Tongue (tissue), 3 donors: ENCODE measurements at places on chromosomes 16 and 17.

DNA sequence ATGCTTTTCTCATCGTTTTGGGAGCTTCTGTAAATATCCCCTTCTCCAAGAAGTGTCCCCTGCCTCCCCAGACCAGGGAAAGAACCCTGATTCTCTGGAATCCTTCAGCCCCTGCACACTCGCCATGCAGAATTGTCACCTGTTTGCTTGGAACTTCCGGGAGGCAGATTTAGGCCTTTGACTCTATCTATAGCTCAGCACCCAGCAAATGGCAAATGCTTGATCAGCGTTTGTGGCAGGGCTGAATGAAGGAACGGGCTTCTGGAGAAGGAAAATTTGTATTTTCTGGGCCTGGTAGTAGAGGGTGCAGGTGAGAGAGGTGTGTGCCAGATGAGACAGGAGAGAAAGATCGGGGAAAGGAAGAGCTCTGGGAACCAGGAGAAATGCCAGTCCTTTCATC, 18.3 kb upstream of the CACNG4 start:
- DNase-seq = peak; percentile 33

DNA sequence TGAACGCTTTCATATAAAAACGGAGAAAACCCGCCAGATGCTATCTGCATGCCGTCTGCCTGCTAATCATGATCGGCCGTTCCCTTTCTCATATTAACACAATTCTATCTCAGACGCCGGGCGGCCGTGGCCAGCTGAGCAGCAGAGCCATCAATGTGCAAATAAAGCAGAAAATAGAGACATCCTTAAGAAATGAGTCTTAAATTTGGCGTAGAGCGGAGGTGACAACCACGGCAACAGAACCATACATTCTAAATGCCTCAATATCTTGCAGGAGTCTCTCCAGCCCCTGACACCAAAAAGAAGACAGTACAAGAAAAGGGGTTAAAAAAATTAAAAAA, 2.7 kb upstream of the IRX5 start:
- peak; percentile 43 for DNase-seq

DNA sequence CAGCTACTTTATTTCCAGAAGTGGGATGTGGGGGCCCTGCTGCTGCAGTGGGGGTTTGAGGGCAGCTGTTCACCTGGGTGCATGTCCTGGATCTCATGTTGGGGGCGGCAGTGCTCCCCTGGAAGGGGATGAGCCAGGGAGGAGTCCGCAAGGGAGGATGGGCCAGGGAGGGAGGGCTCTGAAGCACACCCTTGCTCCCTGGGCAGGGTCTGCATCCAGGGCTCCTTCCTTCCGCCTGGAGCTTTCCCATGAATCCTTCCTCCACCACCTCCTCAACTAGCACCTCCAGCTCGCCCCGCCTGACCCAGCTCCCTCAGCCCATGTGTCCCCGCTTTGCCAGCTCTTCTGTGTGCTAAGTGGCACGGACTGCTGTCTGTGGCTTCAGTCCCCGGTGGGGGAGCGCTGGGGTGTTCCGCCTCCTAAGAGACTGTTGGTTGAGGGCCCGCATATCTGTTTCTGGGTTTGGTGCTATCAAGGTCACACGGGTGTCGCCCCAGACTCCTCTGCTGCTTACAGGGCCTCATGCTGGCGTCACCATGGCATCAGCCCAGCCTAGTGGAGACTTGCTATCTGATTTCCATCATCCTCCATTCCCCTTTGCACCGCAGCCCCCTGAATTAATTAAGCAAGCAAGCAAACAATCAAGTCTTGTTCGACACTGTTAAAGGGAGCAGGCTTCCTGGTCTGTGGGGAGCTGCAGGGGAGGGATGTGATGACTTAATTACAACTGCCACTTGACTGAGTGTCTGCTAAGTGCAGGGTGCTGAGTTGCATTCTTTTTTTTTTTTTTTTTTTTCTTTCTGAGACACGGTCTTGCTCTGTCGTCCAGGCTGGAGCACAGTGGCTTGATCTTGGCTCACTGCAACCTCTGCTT, 71.8 kb downstream of the PRKCA start:
- DNase-seq = peak; percentile 32

DNA sequence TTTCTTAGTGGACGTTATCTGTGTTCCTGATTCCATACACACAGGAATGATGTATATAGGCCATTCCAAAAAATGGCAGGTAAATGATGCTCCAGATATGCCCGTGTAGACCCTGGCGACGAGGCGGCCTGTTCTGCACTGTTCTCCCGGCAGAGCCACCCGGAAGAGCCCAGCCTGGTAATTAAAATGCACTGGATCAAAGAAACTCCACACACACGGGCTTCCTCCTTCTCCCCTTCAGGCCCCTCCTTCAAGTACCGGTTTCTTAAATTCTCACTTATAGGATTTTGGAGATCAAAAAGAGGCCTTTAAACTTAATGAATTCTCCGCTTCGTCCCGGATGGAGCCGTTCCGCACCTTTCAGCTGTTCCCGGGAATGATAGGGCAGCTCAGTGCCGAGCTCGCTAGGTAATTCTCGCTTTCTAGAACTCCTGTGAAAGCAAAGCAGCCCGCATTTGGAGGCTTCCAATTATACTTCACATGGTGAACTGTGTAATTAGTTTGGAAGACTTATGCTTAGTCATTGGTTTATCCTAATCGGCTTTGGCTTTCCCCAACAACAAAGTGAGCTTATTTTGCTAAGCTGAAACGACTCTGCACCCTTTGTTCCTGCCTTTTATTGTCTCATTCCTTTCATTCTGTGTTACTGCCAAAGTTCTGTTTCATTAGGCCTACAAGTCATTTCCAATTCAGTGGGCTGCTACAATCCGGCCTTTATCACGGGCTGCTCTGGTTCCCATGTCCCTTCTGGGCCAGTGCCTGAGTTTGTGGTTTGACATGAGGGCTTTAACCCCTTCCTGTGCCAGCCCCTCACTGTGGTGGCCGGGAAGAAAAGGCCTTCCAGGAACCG, 150.0 kb downstream of the MSI2 start:
- peak; percentile 43 for DNase-seq

DNA sequence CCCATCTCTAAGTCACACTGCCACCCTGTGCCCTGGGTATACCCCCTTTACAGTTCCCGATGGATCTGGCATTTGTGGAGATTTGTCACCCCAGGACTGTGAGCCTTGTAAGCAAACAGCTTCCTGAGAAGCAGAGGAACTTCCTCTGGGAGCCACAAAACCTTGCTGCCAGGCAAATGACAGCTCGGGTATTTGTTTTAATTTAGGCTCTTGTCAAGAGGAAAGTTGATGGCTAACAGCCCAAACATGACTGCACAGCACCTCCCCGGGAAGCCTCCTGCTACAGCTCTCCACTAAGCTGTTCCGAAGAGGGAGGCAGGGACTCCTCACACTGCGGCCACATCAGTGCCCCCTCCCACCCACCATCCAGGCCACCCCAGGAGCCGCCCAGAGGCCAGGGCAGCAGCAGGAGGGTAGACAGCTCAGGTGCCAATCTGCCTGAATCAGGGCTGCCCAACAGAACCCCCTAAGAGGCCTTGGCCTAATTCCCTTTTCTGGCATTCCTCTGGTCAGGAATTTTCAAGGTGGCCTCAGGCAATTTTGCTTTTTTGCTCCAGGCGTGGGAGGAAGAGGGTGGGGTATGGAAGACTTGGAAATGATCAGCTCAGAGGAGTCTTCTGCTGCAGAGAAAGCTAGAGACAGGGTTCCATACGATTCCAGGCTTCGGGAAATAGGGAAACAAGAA, 2.6 kb downstream of the ABR start:
- DNase-seq = peak; percentile 59

DNA sequence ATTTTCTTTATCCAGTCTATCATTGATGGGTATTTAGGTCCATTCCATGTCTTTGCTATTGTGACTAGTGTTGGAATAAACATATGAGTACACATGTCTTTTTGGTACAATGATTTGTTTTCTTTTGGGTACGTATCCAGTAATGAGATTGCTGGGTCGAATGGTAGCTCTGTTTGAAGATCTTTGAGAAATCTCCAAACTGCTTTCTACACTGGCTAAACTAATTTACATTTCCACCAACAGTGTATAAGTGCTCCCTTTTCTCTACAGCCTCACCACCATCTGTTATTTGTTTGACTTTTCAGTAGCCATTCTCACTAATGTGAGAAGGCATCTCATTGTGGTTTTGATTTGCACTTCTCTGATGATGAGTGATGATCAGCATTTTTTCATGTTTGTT, 103.7 kb downstream of the GOSR1 start:
- DNase-seq = no peak
